ENCODE measurements at places on chromosomes 13 and 19.

GRCh38 chr19:32976223-32976805 is 4.3 kb downstream of the FAAP24 start:
- peak; percentile 58 for DNase-seq

- DNase-seq = no peak
Measured at GRCh38 chr13:99389520-99390304, 82.5 kb upstream of the GPR183 start.

DNA sequence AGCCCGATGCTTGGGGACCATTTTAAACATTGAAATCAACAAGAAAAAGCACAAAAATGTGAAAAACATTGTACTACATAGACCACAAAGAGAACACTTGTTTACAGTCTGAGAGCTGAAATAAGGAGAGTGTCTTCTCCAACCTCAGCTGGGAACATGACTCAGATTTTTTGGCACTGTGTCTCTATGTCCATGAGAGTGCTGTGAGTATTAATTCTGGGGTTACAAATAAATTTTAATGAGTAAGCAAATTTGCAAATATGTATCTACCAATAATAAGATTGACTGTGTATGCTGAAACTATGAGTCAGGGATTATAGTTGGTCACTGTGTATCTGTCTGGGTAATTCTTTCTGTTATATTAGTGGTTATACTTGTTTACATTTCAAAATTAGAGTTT is 174.0 kb downstream of the DCT start:
- no peak for DNase-seq

DNA sequence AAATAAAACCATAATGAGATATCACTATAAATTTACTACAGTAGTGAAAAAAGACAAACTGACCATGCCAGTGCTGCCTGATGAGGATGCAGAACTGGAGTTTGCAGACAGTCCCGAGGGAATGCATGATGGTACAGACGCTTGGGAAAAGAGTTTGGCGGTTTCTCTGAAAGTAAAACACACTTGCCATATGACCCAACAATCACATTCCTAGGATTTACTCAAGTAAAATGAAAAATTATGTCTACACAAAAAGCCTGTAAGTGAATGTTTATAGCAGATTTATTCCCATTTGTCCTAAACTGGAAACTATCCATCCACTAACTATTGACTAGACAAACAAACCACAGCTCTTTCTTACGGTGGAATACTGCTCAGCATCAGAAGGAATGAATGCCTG is 271.0 kb downstream of the DNAJC15 start:
- DNase-seq = no peak

- DNase-seq = no peak
Measured at GRCh38 chr13:40394304-40394985, 272.0 kb downstream of the FOXO1 start.

DNA sequence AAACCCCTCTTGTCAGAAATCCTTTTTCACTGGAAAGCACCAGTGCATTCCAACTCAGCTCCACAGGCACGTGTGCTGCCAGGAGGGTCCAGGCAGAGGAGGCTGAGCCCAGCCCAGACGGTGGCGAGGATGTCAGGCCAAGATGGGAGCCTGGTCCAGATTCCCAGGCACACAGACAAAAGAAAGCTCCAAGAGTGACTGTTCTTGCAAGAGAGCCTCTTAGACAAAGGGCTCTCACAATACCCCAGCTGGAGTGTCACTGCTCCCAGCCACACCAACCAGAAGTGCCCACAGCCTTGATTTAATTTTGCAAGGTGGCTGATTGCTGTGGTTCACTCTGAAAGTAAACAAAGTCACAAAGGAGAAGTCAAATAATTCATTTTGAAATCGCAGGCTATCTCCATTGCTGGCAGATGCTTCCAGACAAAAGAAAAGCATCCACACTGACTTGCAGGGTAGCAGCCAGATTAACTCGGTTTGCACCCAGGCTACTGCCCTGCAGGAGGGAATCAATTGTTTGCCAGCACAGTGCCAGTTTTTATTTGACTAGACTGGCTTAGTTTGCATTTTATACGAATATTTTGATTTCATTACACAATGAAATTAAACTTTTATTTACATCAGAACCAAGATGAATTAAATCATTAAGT is 95.1 kb downstream of the RAB20 start:
- no peak for DNase-seq

DNA sequence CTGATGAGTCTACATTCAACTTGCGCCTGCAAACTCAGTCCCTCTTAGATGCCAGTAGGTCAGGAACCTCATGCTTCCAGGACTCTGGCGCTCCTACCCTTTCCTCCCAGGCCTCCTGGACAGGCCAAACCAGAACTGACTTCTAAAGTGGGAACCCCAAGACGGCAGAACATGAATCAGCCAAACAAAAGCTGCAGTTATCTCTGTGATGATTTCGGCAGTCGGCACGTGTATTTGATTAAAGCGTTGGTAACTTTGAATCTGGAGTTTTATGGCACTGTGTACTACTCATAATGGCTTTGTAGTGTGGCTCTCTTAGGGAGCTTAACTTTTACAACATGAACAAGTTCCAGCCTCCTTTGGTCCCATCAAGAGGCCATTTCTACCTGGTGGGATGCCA is 13.7 kb downstream of the ACTN4 start:
- no peak for DNase-seq

- no peak for DNase-seq
Measured at GRCh38 chr19:21519488-21519887, 14.1 kb downstream of the ZNF429 start.

DNA sequence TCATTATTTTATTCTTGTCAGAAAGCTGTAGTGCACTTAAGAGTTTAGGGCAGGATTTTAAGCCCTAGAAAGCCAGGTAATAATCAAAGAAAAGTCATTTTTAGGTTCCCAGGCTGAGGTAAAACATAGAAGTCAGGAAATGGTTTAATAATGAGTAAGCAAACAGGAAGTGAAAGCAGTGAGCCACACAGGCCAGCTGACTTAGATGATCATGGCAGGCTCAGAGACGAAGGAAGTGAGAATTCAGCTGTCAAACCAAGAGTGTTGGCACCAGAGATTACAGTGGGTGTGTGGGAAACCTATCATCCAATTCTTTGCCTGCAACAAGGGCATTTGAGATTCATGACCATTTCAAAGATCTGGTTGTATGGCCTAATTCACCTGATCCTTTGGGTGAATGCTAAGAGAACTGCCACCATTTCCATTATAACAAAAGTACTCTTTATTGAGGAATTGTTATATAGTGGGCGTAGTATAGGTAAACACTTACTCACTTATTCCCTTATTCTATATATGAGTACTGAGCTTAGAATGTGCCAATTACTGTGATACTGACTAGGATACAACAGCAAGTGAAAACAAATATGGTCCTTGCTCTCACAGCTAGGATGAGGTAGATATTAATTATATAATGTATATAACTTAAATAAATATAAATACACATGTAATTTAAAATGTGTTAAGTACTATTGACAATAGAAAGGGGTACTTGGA is 103.7 kb upstream of the EDNRB start:
- peak; percentile 21 for DNase-seq

DNA sequence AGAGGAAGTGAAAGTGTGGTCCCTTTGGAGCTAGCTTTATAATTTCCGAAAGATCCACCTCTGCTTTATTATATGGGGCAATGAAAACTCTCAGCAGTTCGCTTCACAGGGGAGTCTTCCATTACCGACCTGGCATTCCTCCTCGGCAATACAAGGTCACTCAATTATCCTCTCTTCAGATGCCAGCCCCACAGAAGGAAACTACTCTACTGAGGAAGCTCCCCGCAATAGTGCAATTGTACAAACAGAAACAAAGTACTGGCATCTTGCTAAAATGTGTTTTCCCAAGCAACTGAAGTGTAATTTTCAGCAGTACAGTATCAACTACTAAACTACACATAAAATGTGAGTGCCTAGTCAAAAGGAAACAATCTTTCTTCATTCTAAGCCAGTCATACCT is 702.0 kb downstream of the PCDH9 start:
- no peak for DNase-seq

- DNase-seq = no peak
Measured at GRCh38 chr19:16594131-16594586, 21.9 kb upstream of the SLC35E1 start.

GRCh38 chr13:23144431-23144830 is 36.3 kb upstream of the SGCG start:
- no peak for DNase-seq

DNA sequence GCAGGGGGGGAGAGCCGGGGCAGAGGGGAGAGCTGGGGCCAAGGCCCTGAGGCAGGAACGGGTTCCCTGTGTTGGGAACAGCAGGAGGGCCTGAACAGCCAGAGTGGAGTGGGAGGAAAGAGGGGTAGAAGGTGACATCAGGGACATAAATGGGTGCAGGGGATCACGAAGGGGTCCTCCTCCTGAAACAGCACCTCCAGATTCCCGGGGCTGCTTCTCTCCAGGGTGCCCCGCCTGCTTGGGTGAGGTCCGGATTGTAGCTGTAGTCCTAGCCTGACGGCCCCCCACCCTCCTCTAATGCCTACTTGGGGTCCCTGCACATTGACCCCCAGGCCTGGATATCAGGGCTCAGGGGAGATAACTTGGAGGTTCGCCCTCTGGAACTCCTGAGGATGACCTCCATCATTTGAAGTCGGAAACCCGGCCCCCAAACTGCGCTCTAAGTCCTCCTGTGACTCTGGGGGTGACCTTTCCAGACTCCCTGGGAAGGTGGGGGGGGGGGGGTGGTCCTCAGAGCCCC is 473 bp upstream of the SCN1B start:
- no peak for DNase-seq

- no peak for DNase-seq
Measured at GRCh38 chr19:6204212-6204611, 68.7 kb downstream of the ACSBG2 start.

- DNase-seq = no peak
Measured at GRCh38 chr13:100835695-100836094, 161.1 kb upstream of the TMTC4 start.

GRCh38 chr19:8569066-8569771 is 8.0 kb downstream of the MYO1F start:
- peak; percentile 73 for DNase-seq

DNA sequence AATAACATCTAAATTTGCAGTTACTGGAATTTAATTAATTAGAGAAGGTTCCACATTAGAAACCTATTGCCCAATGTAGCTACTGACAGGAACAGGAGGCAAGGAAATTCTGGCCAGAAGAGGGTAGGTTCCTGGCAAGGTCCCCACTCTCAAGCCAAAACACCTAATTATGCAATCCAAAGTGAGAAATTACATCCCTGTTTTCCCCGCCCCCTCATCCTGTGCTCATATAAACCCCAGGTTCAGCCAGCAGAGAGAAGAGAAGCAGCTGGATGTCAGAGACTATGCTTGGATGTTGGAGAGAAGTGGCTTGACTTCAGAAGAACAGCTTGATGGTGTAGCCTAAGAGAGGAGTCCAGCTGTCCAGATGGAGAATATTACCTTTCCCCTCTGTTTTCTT is 951.3 kb upstream of the PRR20A start:
- DNase-seq = no peak

DNA sequence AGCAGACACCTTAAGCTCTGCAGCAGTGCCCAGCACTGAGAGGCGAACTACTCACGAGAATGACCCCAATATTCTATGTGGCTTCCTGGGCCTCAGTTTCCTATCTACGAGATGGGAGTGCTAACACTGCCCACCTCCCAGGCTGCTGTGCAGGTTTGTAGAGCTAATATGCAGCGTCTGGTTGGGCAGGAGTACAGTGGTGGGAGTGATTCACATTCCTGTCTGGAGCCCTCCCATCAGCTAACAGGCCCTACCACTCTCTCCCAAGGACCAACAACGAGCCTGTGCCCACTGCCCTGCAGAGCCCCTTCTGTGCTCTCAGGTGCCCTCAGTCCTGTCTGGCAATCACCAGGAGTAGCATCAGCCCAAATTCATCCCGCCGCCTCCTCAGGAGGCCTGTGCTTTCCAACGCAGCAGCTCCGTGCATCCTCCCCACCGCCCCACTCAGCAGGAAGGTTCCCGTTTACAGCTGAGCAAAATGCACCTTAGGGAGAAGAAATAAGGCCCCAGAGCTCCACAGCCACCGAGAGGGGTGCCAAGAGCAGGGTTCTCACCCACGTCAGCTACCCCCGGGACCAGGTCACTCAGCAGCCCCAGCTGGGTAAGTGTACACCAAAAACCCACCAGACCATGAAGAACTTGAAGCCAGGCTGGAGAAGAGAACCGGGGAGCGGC is 6.6 kb downstream of the AKT2 start:
- no peak for DNase-seq

DNA sequence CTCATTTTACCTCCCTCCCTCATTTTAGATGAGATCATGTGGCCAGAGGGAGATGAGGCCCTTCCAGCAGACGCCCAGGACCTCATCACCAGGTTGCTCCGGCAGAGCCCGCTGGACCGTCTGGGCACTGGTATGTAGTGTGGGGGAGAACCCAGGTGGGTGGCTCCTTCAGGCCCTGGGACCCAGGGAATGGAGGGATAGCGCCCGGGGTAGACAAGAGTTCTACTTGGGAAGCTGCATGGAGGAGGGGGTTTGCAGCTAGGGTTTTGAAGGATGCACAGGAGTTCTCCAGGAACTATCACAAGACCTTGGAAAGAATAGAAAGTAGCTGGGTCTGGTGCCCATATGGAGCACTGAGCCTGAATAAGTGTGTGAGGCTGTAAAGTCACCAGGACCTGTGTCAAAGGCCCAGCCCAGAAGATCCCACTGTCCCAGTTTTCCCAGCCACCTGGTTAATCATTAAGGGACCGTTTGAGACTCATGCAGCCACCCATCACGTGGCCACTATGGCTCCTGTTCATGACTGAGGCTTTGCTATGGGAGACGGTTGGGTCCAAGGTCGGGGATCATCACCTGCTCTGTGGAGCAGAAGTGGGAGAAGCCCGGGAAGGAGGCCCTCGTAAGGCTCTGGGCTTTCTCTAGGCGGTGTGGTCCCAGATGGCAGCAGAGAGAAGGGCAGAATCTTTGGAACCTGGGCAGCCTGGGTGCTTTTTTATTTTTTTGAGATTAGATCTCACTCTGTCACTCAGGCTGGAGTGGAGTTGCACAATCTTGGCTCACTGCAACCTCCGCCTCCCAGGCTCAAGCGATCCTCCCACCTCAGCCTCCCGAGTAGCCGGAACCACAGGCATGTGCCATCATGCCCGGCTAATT is 17.0 kb upstream of the PIK3R2 start:
- peak; percentile 50 for DNase-seq

DNA sequence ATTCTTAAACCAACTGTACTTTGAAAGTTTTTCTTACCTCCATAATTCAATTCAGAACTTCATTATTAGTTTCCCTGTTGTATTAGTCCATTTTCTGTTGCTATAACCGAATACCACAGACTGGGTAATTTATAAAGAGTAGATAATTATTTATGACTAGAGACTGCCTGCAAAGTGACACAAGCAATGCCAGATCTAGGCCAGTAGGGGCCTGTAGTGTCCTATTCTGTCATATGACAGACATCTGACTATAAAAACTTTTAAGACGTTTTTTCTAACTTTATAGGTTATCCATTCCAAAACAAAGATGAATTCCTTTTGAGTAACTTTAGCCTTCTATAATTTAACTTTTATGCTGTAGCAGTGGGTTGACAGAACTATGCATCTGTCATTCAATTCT is 2783.8 kb downstream of the PCDH9 start:
- peak; percentile 19 for DNase-seq

GRCh38 chr13:64332048-64332447 is 2898.1 kb downstream of the PCDH9 start:
- no peak for DNase-seq

Measured in ACHN (cell line).